Stimulated activated CD8-positive, alpha-beta memory T cell treated with anti-CD3 and anti-CD28 coated beads, Interleukin-4, amount 100 ng/mL, for 1 hour (primary cell): ENCODE measurements at places on chromosomes 3 and 15.

DNA sequence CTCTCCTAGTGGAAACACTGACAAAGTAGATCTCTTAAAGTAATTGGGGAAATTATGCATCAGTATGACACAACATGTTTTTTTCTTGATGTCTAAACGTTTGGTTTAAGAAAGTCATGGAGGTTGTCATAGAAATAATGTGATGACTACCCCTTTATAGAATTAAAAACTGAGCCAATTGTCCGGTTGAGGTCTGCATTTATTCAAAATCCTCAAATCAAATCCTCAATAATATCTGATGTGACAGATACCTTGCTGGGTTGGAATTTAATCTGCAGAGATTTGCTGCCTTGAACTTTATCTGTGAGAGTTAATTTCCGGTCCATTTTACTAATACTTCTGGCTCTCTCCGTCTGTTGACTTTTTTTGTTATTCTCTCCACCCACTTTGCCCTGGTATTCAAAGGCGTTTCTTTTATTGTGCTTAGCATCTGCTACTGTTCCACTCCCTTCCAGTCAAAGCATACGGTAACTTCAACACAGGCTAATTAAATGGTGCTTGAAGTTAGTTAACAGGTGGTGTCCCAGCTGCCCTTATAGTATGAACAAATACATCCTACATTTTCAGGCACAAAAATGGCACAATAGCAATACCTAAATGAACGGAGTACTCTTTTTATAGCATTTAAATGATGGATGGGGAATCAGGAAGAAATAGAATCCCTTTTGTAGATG is 628.3 kb downstream of the ROBO1 start:
- no peak for DNase-seq

GRCh38 chr3:53498806-53499641 is 4.6 kb downstream of the CACNA1D start:
- DNase-seq: no peak

GRCh38 chr3:53749448-53749847 is 96.8 kb downstream of the CHDH start:
- DNase-seq: no peak

DNA sequence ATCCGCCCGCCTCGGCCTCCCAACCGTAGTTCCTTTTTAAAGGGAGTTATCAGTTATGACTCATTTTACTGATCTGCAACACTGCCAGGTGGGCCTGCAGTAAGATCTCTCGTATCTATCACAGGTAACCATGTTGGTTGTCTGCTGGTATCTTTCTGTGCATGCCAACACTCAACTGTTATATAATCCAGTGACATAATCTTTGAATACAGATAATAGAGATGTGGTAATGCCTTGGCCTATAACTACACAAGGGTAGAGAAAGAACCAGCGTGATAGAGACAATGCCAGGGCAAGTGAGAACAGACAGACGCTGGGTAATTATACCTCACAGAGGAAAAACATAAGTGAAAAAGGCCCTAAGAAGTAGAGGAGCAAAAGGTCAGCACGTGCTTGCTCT is 11.0 kb upstream of the ARPP19 start:
- no peak for DNase-seq

- no peak for DNase-seq
These were observed 123.3 kb downstream of the GABRG3 start for GRCh38 chr15:27094235-27094634.

- no peak for DNase-seq
These were observed 10.0 kb upstream of the TBC1D5 start for GRCh38 chr3:17752436-17752835.

- DNase-seq: no peak
These were observed 380.5 kb upstream of the CFAP20DC start for GRCh38 chr3:59430341-59430740.

GRCh38 chr15:74383695-74384565 is 16.5 kb upstream of the CYP11A1 start:
- DNase-seq: no peak

DNA sequence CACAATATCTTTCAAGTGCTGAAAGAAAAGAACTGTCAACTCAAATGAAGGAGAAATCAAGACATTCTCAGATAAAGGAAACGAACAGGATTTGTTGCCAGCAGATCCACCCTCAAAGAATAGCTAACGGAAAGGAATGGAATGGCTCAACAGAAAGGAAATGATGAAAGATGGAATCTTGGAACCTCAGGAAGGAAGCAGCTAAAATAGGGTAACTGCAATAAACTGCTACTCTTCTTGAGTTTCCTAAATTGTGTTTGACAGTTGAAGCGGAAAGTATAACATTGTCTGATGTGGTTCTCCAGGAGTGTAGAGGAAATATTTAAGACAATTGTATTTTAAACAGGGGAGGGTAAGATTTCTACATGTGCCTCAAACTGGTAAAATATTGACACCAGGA is 22.0 kb downstream of the PRR23E start:
- no peak for DNase-seq

GRCh38 chr15:88835646-88836045 is 32.4 kb downstream of the ACAN start:
- no peak for DNase-seq

- DNase-seq: no peak
These were observed 22.5 kb upstream of the HCN4 start for GRCh38 chr15:73391128-73391872.

- no peak for DNase-seq
These were observed 79.6 kb downstream of the MLH1 start for GRCh38 chr3:37072892-37073291.

DNA sequence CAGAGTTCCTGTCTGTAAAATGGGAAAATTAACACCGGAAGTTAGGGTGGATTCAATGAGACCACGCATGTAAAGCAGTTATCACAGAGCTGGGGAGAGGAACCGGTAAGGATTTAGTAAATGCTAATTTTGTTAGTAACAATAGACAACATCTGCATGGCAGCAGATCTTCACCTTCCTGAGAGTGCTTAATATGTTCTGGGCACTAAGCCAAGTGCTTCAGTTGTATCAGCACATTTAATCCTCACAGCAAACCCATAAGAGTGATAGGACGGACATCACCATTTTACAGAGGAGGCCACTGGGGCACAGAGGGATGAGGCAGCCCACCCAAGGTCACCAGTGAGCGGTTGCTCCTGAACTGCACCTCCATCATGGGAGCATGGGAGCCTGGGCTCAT is 189.4 kb downstream of the WNT5A start:
- no peak for DNase-seq

DNA sequence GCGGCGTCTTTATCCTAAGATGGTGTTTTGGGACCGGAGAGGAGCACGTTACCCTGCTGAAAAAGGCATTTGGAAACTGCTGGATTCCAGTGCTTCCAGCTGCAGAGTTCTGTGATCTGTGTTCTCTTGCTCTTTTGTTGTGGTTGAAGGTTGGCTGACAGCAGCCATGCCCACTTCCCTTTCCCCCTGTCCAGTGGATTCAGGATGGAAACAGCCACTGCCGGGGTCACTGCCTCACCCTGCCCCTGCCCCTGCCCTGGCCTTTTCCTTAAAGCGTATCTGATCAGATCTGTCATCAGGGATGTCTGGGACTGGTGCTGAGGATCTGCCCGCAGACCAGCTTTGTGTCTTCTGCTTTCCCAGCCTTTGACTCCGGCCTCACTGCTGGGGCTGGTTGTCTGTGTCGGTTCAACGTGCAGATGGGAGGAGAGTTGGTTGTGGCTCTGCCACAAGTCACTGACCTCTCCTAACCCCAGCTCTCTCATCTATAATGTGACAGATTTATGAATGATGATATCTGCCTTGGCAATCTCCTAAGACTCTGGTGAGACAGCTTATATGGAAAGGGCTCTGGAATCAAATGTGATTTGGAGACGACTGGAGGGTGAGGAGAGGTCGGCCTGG is 219.4 kb upstream of the BHLHE40 start:
- no peak for DNase-seq

- no peak for DNase-seq
These were observed 181.7 kb downstream of the GBE1 start for GRCh38 chr3:81579744-81580143.
